ENCODE measurements at places on chromosomes 16 and 17.

DNA sequence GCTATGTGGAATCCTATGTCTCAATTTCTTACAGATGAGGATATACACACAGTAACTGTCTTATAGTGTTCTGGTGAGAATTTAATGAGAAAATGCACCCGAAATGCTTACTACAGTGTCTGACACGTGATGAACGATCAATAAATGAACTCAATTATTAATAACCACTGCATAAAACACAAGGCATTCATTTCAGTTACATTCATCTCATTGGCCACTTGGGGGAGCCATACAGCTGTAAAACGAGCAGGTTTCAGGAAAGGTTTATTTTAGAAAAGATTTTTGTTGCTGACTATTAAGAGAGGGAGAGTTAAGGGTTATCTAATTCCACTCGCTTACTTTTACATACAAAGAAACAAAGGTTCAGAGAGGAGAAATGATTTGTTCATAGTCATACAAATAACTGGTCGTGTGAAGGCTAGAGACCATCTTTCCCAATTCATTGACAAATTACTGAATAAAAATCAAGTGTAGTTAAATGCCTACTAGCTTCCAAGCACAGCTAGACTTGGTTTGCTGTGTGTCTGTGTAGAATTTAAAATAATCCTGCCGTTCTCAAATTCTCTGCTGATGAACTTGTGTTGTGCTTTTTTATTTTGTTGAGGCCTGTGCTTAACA, 160.1 kb downstream of the MAP2K4 start:
- DNase-seq = peak; percentile 62

DNA sequence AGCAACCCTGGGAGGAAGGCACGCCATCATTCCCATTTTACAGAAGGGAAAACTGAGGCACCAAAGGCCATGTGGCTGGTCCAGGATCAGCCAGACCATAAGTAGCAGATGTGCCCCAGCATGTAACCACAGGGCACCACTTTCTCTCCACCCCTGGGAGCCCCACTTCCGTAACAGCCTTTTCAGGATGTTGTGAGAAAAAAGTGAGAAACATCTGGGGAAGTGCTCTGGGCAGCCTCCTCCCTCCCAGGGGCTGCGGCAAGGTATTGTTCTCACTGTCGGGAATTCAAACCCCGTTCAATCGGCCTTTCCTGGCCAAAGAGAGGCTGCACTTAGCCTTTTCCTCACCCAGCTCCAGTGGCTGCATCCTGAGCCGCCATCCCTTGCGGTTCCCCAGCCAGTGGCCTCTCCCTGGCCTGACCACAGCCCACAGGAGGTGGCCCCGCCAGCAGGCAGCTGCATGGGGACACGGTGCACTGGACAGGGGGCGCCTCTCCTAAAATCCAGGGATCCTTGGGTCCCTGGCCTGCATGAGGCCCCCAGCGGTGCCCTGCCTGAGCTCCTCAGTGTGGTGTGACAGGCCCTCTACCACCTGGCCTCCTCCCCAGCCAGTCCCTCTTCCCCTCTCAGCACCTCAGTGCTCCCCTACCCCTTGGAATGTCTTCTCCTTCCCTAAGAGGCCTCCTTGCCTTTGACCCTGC, 5.7 kb upstream of the CDH5 start:
- DNase-seq = no peak

DNA sequence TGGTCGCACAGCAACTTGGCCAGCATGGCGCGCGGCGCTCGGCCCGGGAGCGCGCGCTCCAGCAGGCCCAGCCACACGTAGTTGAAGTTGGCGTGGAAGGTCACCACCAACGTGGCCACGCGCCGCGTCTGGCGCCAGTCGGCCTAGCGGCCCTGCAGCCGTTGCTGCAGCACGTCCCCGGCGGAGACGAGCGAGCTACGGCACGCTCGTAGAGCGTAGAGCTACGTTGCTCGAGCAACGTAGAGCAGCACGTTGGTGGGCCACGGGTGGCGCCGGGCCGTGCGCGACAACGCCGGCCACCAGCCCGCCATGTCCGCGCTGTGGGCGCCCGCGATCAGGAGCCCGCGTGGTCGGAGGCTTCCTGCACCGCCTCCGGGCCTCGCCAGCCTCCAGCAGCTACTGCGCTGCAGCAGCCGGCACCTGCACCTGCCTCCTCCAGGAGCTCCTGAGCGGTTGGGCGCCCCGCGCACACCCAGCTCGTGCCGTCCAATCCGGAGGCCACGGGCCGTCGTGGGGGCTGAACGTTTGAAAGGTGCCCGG, 13.4 kb upstream of the SULT1A1 start:
- peak; percentile 53 for DNase-seq

- no peak for DNase-seq
These were observed 40.0 kb downstream of the GRB7 start for GRCh38 chr17:39777534-39778365.

DNA sequence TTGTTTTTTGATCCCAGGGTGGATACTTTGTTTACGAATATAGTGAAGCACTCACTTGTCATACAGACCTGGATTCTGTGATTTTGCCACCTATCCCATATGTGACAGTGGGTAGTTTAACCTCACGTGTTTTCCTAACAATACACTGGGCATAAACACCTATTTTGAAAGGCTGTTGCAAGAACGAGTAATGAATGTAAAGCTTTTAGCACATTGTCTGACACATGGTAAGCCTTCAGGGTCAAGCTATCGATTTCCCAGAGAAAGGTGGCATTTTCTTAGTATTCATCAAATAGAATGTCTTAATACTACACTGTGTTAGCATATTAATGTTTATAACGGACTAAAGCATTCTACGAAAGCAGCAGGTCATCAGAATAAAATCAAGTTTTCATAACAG, 1.9 kb downstream of the CHTF8 start:
- DNase-seq = no peak

DNA sequence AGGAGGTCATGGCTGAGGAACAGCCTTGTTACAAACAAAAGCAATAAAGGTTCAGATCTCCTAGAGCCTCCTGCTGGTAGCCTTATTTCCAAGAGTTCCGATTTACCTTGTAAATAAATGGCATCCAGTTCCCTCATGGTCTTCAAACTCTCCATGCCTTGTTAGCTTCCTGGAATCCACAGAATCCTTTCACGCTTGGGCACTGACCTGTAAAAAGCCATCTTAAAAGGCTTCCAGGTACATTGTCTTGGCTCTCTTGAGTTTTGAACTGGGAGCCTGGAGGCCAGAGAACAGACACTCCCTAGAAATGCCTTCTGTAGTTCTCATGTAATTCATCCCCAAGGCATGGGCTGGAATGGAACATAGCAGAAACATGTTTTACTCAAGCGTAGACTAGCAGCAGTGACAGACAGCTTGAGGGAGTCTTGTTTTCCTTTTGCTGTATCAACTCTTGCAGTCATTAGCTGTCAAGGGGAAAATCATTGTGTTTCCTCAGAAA, 207.9 kb downstream of the SNX29 start:
- DNase-seq = no peak

GRCh38 chr17:82098169-82098938, at the start of gene FASN:
Gene FASN (minus strand): TSS chr17:82098236. CDS start chr17:82096445, 1,791 bp downstream.
- peak; percentile 96 for DNase-seq

- no peak for DNase-seq
These were observed 10.1 kb upstream of the CCL17 start for GRCh38 chr16:57394444-57394843.

DNA sequence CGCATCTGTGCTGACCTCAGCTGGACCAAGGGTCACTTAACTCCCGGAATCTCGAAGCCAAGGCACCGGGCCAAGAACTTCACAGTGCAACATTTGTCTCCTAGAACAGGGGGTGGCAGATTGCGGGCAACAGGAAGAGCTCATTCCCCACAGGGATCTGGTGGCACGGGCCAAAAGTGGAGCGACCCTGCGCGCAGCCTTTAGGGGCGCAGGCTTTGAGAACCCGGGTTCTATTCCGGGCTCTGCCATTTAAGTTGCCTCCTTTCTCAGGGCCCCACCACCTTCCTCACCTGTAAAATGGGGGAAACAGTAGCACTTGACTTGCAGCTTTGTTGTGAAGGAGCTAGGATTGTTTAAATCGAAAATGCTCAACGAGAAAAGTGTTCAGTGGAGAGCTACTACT, 651 bp downstream of the SHMT1 start:
- DNase-seq = peak; percentile 89

DNA sequence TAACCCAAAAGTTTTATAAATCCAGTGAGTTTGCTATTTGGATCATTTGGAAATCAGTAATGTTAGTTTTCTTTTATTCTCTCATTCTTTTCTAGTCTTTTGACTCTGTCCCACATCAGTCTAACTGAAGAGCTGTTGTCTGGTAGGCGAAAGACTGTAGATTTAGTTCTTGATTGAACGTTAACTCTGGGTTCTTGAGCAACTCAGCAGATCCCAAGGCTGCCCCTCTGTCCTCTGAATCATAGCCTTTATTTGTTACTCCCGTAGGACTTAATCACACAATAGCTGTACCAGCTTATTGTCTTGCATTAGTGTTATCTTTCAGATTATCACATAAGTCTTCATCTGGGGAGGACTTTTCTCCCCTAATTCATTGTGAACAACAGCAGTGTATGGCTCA, 119.3 kb upstream of the TOM1L1 start:
- no peak for DNase-seq

- DNase-seq = peak; percentile 70
These were observed 33.0 kb downstream of the MPRIP start for GRCh38 chr17:17075125-17075781.

DNA sequence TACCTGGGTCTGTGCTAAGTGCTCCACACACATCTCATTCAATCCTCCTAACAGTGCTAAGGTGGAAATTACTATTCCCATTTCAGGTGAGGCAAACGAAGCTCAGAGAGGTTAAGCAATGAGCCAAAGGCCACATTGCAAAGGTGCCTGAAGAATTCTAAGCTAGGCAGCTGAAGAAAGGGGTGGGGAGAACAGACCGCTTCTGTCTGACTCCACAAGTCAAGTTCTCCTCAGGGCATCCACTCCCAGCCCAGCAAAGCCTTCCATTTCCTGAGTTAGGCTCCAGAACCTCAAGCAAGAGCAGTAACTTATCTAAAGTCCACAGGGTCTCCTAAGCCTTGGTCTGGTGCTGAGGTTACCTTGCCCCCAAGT, 27.0 kb upstream of the MRPS23 start:
- DNase-seq = no peak

DNA sequence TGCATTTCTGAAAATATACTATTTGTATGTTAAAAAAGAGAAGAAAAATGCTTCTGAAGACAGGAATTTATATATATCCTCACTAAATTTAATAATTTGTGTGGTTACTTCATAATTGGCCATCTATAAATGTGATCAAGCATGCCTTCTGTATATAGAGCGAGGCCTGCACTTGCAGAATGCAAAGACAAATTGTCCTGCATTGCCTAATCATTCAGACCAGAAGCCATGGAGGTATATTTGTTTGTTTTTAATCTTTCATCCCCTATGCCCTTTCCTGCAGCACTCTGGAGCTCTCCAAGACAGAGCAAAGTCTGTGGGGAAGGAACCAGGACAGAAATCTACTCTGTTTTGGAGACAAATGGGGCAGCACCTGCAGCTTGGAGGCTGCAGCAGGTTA, 23.8 kb upstream of the DDX52 start:
- no peak for DNase-seq

DNA sequence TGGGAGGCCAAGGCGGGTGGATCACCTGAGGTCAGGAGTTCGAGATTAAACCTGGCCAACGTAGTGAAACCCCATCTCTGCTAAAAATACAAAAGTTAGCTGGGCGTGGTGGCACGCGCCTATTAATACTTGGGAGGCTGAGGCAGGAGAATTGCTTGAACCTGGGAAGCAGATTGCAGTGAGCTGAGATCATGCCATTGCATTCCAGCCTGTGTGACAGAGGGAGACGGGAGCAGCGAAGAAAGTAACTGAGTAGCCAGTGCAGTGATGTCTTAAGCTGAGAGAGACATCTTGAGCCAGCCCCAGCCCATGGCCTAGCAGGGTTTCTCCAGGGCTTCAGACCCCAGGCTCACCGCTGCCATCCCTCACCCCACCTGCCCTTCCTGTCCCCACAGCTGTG, 9.8 kb upstream of the SMIM5 start:
- DNase-seq = no peak

GRCh38 chr17:81019563-81020442, 15.1 kb upstream of the BAIAP2 start:
- DNase-seq = no peak

GRCh38 chr17:48045316-48046001, 2.7 kb upstream of the NFE2L1 start:
- no peak for DNase-seq
